Hematopoietic multipotent progenitor cell (in vitro differentiated cells): ENCODE measurements at places on chromosomes 2 and 18.

GRCh38 chr2:3078684-3079083, 298.9 kb downstream of the EIPR1 start:
- no peak for DNase-seq

DNA sequence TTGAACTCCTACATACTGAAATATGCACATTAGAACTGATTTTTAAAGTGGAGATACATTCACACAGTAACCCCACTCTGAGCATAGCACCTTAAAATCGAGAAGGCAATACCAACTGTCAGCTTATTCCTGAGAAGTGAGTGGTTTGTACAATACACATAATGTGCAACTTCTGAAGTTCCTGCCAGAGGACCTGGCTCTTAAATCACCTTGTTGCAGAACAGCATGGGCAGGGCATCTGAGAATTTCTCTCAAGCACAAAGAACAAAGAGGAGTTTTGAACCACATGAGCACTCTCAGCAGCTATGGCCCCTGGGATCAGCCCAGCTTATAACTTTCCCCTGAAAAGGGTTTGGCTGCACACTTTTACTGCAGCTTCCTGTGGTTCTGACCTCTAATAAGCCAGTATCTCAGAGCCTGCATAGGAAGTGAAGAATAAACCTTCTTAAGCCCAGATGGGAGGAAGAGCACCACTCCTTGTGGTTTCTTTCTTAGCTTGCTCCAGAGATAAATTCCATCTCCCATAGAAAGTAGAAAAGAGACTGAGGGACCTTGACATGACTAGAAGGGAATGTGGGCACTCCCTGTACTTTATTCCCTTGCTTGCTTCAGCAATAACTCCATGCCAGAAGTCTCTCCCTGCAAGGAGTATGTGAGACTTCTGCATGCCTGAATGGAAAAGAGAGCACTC, 862.3 kb downstream of the SUCLG1 start:
- no peak for DNase-seq

GRCh38 chr2:234410526-234410925, 86.4 kb downstream of the ARL4C start:
- DNase-seq = no peak

- DNase-seq = no peak
Measured at GRCh38 chr18:72895548-72895947, 27.8 kb upstream of the NETO1 start.

DNA sequence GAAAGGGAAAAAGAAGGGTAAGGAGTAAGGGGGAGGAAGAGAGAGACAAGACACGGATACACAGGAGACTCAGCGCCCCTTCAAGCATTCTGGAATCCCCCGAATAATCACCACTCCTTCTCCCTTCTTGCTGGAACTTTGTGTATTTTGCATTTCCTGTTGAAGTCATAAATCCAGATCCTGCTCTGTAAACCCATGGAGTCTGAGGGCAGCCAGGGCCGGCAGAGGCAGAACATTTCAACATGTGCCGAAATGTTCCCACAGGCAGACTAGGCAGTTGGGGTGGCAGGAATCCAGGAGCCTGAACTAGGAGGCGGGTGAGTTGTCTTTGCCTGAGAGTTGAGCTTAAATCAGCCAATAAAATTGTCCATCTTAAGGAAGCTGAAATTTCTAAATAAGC, 193.1 kb downstream of the SH3RF3 start:
- DNase-seq = no peak

GRCh38 chr2:159912580-159912979, 114.6 kb upstream of the CD302 start:
- no peak for DNase-seq

DNA sequence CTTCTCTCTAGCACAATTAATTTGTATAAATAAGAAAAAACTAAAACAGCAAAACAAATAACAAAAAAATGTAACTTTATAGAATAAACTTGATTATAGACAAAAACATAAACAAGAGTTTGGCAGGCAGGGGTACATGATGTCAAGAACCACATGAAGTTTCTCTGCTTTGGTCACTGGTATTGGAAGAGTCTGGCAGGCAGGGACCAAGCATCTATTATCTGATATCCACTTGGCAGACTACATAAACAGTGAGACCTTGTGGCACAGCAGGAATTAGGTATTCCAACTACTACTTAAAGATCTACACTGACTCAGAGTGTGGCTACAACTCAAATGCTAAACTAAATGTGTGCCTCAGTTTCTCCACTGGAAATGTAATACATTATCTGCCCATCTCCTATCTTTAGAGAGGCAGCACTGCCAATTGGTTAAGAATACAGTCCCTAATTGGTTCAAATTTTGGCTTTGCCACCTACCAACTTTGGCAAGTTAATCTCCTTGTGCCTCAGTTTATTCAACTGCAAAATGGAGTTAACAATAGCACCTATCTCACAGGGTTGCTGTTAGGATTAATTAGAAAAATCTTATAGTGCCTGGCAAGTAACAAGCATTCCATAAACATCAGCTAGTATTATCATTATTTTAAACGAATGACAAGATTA, 2.7 kb downstream of the MAP4K3 start:
- no peak for DNase-seq

- no peak for DNase-seq
Measured at GRCh38 chr2:69977906-69978482, 16.6 kb upstream of the ASPRV1 start.

DNA sequence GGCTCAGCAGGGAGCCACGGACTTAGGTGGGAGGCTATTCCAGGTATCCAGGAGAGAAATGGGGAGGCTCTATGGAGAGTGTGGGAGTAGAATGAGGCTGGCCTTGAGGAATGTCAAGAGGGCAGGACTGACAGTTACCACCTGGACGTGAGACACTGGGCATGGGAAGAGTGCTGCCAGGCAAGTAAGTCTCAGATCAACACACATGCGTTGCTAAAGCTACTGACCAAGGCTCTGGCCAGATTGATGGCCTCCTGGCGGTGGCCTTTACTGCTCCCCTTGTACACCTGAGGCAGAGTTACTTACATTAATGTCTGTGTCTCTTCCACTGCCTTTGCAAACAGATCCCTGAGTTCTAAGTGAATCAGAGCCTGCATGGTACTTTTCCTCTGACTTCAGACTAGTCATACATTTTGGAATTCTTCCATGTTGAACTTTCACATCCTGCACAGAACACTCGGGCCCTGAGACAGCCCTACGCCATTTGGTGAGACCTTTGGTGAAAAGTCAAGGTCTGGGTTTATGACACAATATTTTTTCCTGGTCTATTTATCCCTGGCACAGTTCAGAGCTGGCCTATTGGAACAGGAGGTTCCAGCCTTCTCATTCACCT, 398.8 kb upstream of the TRIB2 start:
- DNase-seq = no peak

GRCh38 chr2:242063850-242064249, 194.3 kb downstream of the RTP5 start:
- no peak for DNase-seq

DNA sequence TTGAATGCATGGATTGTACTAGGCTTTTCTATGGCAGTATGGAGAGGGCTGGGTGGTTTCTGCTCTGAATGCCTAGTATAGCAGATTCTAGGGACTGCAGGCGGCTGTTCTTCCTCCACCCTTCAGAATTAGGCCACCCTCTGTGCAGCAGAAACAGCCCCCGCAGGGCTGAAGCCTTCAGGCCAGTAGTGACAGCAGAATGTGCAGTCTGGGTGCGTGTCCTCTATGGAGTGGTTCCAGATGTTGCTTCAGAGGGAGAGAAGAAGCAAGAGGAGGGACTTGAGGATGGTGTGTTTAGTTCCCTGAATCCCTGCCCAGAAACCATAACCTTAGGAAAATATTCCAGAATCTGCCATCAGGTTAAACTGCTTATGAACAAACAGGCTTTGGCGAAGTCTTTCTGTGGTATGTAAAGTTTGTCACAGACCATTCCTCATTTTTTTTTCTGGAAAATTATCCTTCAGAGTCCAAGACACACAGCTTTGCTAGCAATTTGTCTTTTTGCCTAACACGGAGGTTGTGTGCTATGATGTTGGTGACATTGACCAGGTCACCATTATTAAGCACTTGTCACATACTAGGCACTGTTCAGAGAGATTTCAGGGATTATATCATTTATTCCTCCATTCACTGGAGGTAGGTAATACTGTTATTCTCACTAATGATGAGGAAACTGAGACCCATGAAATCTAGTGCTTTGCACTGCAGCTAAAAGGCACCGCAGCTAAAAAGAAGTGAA, 21.1 kb downstream of the CASP10 start:
- no peak for DNase-seq

DNA sequence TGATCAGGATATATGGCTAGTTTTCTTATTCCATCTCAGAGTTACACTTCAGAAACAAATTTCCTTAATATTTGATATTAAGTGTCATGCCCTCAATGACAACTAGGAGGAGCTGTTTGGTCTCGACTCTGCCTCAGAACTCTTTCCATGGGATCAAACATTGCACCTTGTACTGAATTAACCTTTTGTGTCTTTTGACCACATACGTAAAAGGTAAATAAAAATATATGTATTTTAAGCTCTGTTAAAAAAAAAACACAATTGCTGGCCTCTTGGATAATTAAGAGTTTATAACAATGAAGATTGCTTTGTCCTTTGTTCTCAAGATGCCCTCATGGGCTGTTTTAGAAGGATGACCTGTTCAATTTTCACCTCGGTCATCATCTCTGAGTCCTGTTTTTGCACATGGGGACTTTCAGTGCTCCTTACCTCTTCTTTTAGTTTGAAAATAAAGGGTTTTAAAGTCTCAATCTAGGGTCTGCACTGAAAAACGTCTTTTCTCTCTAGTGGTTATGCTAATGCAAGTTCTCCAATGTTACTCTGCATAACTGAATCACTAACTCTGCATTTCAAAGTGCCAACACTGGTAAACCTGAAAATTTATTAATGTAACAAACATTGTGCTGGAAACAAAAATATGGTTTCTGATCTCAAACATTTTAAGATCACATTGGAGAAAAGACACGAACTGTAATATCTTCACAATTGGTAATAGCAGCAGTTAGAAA, 18.8 kb upstream of the FN1 start:
- DNase-seq = peak; percentile 50

- no peak for DNase-seq
Measured at GRCh38 chr18:48572402-48573126, 33.7 kb downstream of the CTIF start.

GRCh38 chr2:218805627-218806026, 23.7 kb downstream of the CYP27A1 start:
- no peak for DNase-seq

DNA sequence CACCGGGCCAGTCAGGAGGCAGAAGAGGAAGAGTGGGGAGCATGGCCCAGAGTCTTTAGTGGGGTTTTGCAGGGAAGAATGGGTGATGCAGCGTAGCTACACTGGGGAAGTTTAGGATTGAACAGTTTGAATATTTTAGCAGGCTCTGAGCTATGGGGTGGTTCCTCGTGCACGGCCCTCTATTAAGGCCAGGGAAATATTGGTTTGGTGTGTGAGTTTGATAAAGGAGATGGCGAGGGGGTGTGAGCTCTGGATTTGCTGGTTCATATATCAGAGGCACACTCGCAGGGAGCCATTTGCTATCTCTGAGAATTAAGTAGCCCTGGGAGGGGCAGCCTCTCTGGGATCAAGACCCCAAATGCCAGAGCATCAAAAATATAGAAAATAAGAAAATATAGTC, 50.1 kb downstream of the BOLA3 start:
- no peak for DNase-seq

- DNase-seq = no peak
Measured at GRCh38 chr2:30404319-30405259, 42.5 kb upstream of the LCLAT1 start.

- DNase-seq = no peak
Measured at GRCh38 chr2:160015746-160016145, 46.7 kb downstream of the PLA2R1 start.

GRCh38 chr2:23213196-23213595, 171.8 kb upstream of the KLHL29 start:
- no peak for DNase-seq

- no peak for DNase-seq
Measured at GRCh38 chr2:78397198-78397597, 628.3 kb upstream of the REG3G start.

DNA sequence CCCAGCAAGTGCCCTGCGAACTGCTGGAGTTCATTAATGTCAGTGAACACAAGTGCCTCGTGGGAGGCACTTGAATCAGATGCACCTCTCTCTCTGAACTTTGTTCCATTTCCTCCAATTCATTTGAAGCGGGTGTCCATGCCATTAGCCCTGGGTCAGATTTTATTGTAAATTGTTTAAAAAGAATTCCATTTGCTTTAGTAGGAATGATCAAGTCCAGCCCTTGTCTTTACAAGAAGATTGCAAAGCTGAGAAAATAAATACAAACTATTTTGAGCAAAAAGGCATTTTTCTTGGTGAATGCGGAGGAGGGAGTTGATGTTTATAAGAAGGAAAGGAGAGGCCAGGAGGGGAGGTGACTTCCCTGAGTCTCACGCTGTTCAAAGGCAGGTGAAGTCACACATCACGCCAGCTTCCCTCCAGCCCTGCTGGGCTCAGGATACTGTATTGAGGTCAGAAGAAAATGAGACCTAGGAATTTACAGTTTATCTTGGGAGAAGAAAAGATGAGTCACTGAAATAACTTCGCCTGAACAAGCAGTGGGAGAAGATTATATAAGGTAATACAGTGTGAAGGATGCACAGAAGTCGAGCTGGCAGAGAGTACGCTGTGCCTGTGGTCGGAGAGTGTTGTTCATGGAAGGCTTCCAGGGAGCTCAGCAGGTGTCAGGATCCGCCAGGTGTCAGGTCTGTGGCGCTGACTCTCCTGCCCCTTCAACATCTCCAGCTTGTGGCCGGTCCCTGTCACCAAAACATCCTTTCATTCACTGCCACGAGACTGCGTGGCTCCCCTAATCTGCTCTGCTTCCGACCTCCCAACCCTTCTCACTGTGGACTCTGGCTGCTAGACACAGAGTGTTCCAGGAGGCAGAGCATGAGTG, 36.5 kb downstream of the EFR3B start:
- no peak for DNase-seq

DNA sequence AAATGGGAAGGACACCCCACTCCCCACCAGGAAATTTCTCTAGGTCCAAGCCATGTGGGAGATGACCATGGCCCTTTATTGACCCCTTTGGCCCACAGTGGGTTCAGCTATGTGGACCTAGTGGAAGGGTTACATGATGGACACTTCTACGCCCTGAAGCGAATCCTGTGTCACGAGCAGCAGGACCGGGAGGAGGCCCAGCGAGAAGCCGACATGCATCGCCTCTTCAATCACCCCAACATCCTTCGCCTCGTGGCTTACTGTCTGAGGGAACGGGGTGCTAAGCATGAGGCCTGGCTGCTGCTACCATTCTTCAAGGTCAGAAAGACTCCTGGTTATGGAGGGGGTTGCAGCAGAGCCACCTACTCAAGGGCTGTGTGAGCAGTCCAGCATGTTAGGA, 1.3 kb downstream of the STK16 start:
- no peak for DNase-seq

GRCh38 chr2:127053731-127054603, 53.0 kb downstream of the BIN1 start:
- no peak for DNase-seq

- no peak for DNase-seq
Measured at GRCh38 chr2:215573496-215573895, 137.6 kb upstream of the FN1 start.

- DNase-seq = no peak
Measured at GRCh38 chr2:178891959-178892485, 84.8 kb upstream of the TTN start.
